HTR-8/SVneo (cell line): ENCODE measurements at places on chromosomes 5 and 9.

DNA sequence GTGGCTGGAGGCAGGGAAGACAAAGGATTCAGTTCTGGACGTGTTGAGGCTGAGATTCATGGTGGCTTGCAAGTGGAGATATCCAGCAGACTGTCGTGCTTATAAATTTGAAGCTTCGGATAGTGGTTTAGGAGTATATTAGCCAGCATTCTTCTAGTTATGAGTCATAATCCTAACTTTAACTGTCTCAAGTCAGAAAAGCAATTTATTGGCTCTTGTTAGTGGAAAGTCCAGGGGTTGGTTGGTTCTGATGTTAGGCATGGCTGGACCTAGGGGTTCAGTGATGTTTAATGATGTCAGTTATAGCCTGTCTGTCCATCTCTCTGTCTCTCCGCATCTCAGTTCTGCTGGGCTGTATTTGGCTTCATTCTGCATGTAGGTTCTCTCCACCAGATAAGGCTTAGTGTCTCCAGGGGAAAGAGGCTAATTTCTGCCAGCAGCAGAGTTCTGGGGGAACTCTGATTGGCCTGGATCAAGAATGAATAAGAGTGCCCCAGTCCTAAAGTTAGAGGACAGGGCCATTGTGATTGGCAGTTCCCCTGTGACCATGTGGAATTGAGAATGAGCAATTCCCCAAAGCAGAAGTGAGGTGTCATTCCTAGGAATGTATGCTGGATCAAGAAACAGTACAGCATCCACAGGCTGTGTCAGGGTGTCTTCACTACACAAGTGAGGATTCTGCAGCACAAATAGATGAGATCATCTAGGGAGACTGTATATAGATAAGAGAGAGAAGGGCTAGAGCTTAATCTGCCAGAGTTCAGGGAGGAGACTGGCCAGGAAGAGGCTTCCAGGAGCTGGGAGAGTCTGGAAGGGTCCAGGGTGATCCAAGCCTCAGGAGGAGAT is 72.9 kb upstream of the SHB start:
- DNase-seq: peak; percentile 61

- peak; percentile 20 for DNase-seq
Measured at GRCh38 chr9:97889941-97890887, 32.1 kb downstream of the TRMO start.

DNA sequence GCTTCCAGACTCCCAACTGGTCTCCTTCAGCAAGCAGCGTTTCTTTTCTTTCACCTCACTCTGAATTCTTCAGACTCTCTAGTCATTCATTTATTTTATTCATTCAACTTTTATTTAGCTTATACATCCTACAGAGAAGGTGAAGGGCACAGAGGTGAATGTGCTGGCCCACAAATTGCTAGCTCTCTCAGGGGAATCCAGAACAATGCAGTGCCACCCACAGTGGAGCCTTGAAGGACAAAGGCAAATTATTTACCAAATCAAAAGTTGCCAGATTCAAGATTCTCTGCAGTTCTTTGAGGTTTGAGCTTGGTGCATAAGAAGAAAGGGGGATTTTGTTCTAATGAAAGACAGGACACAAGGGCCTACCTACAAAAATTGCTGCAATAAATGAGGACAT is 29.7 kb downstream of the GRIA1 start:
- DNase-seq: no peak

DNA sequence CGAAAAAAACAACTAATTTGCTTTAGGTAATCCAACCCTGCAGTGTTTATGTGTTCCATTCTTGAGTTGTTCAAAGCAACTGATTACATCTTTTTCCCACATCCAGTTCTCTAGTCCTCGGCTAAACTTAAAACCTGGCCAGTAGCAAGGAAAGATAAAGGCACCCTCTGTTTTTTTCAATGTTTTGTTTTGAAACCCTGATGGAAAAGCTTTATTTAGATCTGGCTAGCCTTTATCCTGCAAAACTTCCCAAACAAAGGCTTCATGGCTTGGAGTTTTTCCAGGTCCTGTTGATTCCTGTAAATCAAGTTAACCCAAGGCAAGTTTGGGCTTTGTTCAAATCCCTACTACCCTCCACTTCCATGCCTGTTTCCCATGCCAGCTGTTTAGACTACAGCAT is 105.1 kb downstream of the CEMIP2 start:
- DNase-seq: no peak

DNA sequence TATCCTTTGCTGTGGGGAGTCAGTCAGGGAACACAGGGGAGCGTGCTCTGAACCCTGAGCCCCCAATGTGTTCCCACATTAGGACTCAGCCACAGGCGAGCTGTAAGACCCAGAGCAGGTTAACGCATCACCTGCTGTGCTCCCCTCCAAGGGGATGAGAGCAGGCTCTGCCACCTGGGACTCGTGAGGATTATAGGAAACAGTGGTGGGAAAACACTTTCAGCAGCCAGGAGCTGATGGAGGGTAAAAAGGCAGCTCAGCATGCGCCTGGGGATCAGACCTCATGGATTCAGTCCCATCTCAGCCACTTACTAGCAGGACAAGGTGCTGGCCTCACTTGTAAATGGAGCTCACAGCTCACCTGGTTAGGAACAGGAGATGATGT is 9.2 kb downstream of the JADE2 start:
- no peak for DNase-seq

DNA sequence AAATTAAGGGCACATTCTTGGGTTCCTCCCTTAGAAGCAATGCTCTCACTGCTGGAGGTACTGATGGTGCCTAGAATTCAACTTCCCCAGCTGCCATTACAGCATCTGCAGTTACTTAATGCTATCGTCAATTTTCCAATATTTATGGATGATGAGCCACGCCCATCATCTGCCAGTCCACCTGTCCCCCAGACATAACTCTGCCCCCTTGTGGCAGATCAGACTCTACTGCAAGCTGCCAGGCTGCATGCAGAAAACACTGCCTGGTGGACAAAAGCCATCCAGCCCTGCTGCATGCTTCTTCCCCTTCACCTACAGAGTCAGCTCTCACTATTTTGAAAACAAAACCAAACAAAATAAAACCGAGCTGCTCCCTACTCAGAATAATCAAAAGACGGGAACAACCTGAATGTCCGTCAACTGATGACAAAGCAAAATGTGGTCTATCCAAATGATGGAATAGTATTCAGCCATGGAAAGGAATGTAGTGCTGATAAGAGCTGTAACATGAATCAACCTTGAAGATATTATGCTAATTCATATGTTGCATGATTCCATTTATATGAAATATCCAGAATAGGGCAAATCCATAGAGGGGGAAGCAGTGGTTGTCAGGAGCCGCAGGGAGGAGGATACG is 66.4 kb downstream of the RETREG1 start:
- peak; percentile 73 for DNase-seq

DNA sequence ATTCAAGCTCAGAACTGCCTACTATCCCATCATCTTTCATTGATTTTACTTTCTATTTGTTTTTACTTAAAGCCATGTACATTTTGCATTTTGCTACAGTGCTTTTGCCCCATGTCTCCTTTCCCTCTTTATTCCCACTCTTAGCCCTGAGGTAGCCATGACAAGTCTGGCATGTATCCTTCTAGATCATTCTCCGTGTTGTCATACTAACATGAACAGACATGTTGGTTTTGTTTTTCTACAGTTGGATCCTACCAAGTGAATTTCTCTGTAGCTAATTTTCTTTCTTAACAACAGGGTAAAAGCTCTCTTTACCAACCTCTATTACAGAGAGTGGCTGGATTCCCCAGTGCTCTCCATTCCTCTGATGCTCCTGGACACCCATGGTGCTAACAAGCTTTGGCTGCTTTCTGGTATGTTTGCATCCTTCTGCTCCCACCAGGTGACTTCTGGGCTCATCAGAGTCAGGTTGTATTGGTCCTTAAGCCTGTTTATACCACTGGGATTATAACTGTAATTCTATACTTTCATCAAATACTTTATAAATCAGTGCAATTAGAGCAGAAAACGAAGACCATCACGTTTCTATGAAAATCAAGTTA is 38.8 kb upstream of the BOD1 start:
- no peak for DNase-seq

DNA sequence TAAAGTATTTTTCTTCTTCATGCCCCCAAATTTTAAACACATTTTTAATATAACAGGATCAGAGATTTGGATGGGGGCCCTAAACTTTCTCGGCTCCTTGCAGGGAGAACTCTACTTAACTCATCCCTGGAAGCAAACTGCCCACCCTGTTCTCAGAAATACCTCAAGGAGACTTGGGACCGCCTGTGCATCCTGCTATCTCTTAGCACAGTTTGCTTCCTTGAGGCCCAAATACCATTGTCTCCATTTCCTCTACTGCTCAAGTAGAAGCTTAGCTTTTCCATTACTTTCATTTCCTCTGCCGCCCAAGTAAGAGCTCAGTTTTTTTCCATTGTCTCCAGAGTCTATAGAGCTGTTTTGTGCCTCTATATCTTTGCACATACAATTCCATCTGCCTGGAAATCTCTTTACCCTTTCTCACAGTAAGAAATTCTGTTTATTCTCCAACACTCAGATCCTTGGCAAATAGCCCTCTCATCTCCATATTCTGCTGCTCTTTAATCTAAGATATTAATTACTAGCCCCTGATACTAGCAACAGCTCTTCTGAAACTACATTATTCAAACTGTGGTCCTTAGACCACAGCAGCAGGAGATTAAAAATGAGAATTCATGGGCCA is 137.8 kb downstream of the CEMIP2 start:
- DNase-seq: no peak

DNA sequence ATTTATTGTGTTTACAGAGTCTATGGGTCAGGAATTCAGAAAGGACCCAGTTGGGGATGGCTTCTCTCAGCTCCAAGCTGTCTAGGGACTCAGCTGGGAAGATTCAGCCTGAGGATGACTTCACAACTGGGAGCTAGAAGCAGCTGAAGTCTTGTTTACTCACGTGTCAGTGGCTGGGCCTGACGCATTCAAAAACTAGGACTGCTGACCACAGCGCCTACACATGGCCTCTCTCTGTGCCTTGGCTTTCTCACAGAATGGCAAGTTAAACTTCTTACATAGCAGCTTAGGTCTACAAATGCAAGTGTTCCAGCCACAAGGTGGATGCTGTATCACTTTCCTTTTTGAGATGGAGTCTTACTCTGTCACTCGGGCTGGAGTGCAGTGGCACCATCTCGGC is 16.3 kb upstream of the PPP2CA start:
- no peak for DNase-seq

DNA sequence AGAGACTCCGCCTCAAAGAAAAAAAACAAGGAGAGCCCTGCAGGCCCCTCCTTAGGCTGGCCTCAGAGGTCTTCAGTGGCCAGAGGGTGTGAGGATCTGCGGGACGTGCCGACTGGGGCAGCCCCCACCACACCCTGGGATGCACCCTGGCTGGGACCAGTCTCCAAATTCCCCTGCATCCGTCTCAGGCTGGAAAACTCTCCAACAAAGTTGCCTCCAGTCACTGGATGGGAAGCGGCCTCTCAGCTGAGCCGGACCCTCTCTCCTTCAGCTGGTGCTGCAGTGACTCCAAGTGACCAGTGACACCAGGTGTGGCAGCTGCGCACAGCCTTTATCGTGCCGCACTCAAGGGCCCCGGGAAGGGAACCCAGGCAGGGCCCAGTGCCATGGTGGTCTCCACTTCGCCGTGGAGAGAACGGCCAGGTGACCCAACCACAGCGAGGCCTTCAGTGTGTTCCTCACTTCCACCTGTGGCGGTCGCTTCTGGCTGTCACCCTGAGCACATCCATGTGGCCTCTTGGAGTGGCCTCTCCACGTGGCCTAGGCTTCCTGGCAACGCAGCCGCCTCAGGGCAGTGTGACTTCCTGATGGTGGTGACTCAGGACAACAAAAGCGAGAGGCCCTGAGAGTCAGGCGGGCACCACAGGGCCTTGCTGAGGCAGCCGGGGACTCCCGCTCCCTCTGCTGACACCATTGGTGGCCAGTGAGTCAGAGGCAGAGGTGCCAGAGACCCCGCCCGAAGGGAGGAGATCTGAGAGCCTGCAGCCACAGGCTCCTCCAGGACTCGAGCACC is 19.3 kb upstream of the CAMSAP1 start:
- DNase-seq: peak; percentile 78

DNA sequence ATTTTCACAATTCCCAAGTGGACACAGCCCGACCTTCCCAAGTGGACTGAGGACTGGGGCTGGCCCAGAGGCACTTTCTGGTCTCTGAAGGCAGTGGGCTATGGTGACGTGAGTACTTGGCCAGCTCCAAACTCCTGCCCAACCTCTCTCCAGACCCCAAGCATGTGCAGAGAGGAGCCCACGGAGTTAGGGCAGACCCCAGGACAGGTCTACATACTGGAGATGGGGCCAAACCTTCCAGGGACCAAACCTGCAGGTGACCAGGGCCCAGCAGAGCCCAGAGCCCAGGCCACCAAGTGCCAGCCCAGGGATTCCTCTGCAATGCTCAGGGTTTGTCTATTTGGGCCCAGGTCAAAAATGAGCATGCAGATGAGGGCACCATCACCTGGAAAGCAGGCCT is 15.3 kb downstream of the BRD3 start:
- DNase-seq: no peak
